ENCODE measurements at places on chromosomes 4 and X. TPM values are rescaled to one million over a fixed set of nuclear protein-coding genes. Genes with fewer than 3 reads are reported as not detected.

DNA sequence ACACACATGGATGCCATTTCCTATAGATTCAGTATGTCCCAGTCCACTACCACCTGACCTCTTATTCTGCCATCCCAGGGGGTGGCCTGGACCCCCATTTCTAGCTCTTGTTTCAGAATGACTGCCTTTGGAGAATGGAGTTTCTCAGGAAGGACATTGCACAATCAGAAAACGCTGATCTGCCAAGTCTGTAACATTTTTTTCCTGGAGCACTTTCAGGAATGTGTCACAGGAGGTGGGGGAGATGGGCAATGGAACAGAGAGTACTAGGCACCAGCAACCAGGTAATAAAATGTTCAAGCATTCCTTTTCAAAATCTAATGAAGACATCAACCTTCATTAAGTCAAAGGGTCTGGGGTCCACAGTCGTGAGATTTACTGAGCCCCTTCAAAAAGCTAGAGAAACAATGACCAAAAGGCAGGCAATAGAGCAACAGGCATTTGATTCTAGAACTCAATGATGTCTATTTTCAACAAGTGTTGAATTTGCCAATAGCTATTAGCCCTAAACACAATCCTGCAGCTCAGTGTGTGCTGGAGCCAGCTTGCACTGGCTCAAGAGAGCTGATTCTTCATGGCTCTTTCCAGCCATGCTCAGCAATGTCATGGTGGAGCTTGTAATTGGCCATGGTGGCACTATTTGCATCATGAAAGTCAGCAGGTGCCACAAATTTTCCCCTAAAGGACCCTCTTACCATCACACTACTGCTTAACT lies 87.1 kb downstream of the KDR start:
- DNase-seq = no peak

DNA sequence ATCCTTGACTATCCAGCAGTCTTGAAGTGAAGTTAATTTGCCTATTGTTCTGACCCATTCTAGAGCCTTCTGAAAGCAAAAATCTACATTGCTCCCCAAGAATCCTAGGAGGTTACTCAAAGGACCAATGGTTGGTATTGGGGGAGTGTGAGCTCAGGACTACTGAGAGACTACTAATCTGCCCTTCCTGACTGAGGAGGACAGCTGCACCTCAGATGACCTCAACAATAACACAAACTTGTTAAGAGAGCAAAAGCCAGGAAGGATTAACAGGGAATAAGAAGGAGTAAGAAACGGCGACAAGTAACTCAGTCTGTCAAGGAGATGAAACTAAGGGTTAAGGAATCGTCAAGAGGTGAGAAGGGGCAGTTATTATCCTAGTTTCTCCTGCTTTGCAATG lies 43.4 kb downstream of the IDS start:
- DNase-seq = no peak

DNA sequence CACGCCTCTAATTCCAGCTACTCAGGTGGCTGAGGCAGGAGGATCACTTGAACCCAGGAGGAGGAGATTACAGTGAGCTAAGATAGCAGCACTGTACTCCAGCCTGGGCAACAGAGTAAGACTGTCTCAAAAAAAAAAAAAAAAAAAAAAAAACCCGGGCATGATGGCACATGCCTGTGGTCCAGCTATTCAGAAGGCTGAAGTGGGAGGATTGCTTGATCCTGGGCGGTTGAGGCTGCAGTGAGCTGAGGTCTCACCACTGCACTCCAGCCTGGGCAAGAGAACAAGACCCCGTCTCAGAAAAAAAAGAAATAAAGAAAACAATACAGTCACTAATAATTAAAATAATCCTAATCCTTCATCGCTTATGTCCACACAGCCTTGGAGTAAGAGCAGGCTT lies 68.1 kb downstream of the APBB2 start:
- DNase-seq = no peak

- DNase-seq = no peak
Measured at GRCh38 chrX:100731441-100732281, at the start of gene SYTL4. SYTL4 (minus strand) TSS chrX:100732121; CDS start chrX:100702037, 30,084 bp downstream.

DNA sequence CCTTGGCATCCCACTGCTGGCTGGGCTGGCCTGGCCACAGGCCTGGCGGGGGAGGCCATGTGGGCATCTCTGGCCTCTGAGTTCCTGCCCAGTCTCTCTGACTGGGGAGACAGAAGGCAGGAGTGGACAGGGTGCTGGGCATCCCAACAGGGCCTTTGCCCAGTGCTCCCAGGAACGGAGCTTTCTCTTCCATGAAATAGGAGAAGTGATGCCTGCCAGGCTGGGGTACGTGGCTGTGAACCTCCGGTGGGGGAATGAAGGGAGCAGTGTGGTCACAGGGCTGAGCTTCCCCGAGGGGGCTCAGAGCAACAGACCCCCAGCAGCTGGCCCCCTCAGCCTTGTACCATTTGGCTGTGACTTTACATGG lies 40.4 kb upstream of the HMX1 start:
- no peak for DNase-seq

DNA sequence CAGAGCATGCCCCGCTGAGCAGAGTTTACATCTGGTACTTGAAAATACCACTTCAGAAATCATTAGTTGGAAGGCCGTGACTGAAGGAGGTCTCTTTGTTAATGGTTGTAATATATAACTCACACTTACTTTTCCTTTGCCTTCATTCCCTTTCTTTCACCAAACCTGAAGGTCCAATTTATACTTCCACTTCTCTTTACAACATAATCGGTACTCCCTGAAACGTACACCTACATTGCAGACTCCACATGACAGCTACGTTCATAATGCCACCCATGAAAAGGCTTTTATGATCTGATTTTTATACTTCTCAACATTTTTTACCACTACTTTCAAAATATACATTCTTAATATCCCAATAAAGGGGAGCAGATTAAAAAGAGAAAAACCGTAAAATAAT lies 298.7 kb downstream of the C4orf33 start:
- DNase-seq = no peak

CTSO gene
- 2.9 TPM for total RNA-seq

AFM gene
- total RNA-seq = not detected

TGIF2LX gene
- not detected for total RNA-seq

CLDN24 gene
- not detected for total RNA-seq

SLC49A3 gene
- total RNA-seq = under 0.01 TPM

KLHL13 gene
- 13.6 TPM for total RNA-seq

Measured in IMR-90 (cell line).